ENCODE measurements at places on chromosomes 1 and 21.

GRCh38 chr1:200039849-200040474 is 12.5 kb downstream of the NR5A2 start:
- DNase-seq, result no peak

DNA sequence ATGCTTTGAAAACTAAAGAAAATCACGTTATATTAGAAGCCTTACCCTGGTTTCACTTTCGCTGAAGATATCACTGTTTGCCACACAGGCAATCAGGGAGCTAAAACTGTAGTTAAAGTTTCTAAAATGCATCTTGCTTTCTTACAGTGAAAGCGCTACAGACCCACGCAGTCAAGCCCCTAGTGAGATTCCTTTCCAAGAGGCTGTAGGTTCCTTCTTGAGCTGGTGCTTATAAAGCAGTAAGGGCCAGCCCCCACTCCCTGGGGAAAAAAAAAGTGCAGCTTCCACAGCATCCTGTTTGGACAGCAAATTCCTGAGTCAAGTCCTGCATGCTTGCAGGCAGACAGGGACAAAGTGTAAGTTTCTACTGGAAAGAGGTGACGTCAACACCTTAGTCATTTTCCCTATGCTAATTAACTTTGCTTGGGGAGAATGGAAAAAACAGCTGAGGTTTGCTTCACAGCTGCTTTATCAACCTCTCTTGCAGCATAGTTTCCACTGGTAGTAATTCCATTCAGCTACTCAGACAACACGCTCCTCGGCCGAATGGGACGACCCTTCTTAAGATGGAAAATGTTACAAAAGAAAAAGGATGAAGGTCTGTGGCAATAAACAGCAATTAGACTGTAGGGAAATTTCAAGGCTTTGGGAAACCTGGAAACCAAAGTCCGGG is 14.7 kb upstream of the KCNE1 start:
- DNase-seq, result no peak

GRCh38 chr1:245576323-245576722 is 421.5 kb downstream of the KIF26B start:
- no peak for DNase-seq

GRCh38 chr1:8821084-8821483 is 3.6 kb upstream of the RERE start:
- DNase-seq, result peak; percentile 61

DNA sequence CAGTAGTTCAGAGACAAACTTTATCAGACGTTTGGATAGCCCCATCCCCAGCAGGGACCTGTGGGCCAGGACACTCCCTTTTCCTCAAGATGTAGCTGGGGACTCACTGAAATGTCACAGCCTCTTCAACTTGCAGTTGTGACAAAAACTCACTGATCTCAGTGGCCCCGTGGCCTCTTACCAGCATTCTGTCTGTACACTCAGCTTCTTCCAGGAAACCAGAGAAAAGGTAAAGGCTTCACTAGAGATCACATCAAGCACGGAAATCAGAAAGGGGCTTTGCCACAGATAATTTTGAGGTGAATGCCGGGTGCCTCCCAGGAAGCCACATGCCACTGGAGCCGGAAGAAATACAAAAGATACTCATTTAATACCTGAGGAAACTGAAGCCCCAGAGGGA is 122.2 kb downstream of the CCDC185 start:
- DNase-seq, result no peak

- DNase-seq, result no peak
Observed at GRCh38 chr1:7707527-7707926, 63.6 kb upstream of the VAMP3 start.

DNA sequence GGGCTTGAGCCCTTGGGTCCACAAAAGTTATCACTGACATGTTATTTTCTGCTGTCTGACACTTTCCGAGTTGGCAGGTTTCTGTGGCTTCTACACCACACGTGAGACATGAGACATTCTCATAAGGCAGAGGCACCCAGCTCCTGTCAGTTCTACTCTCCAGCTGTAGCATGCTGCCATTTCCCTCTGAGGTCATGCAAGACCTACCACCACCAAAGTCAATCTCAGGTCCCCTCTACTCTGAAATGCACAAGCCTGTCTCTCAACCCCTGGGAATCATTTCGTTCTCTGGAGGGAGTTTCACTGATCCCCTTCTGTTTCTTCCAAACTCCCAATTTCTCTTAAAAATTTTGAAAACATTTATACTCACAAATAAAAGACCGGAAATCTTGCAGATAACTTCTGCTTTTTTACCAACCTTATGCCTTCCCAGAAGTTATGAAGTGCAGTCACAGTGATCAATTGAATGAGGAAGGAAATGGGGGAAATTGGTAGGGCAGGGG is 39.5 kb upstream of the CR2 start:
- peak; percentile 79 for DNase-seq

GRCh38 chr1:58732087-58732775 is 32.4 kb upstream of the MYSM1 start:
- no peak for DNase-seq

DNA sequence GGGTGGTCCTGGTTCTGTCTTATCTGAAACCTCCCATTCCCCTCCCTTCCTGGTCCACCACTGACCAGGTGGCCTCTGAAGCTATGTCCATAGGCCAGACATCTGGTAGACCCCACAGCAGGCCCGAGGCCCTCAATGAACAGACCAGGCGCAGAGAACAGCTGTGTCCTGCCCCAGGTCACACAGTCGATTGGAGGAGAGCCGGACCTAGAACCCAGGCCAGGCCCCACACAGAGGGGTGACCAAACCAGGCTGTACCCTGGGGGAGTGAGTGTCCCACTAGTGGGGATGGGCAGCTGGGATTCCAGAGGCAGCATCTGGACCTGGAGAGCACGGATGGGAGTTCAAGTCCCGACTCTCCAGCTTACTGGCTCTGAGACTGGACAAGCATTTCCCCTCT is 29.2 kb downstream of the RNU1-1 start:
- no peak for DNase-seq

- DNase-seq, result no peak
Observed at GRCh38 chr21:45599146-45599581, 44.4 kb upstream of the PCBP3 start.

- DNase-seq, result no peak
Observed at GRCh38 chr21:16425376-16425775, 695.6 kb downstream of the USP25 start.

DNA sequence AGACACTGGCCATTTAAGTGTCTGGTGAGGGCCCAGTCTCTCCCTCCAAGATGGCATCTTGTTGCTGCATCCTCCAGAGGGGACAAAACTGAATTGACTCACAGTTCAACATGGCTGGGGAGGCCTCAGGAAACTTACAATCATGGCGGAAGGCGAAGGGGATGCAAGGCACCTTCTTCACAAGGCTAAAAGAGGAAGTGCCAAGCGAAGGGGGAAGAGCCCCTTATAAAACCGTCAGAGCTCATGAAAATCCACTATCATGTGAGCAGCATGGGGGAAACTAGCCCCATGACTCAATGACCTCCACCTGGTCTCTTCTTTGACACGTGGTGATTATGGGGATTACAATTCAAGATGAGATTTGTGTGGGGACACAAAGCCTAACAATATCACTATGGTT is 280.1 kb downstream of the HHAT start:
- DNase-seq, result no peak

GRCh38 chr1:55612988-55613387 is 397.8 kb upstream of the USP24 start:
- no peak for DNase-seq

- DNase-seq, result no peak
Observed at GRCh38 chr1:170309389-170310013, 163.7 kb downstream of the NTMT2 start.

DNA sequence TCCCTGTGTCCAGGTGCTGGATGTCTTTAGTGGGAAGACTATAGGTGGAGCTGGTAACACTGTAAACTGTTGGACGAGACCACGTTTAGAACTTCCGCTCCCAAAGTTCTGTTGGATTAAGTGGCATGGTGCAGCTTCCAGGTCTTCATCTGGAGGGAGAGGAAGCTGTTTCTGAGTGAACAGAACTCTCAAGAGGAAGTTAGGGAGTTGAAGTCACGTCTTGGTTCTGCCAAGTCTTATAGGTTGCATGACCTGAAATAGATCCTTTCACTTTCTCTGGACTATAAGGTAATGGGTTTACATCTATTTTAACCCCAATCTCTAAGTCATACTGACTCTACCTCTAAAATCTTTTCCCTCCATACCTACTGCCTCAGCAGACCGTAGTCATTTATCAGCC is 97.4 kb upstream of the TNR start:
- DNase-seq, result peak; percentile 45

- no peak for DNase-seq
Observed at GRCh38 chr1:246632281-246633168, 66.3 kb downstream of the CNST start.

DNA sequence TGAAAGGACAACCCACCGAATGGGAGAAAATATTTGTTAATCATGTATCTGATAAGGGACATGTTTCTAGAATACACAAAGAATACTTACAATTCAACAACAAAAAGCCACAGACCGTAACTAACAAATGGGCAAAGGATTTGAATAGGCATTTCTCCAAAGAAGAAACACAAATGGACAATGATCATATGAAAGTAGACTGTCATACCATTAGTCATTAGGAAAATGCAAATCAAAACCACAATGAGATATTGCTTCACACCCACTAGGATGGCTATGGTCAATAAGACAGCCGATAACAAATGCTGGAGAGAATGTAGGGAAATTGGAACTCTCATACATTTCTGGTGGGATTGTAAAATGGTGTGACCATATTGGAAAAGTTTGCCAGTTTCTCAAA is 367.2 kb upstream of the SGIP1 start:
- no peak for DNase-seq

GRCh38 chr1:40802078-40802741 is 18.6 kb downstream of the KCNQ4 start:
- peak; percentile 87 for DNase-seq

DNA sequence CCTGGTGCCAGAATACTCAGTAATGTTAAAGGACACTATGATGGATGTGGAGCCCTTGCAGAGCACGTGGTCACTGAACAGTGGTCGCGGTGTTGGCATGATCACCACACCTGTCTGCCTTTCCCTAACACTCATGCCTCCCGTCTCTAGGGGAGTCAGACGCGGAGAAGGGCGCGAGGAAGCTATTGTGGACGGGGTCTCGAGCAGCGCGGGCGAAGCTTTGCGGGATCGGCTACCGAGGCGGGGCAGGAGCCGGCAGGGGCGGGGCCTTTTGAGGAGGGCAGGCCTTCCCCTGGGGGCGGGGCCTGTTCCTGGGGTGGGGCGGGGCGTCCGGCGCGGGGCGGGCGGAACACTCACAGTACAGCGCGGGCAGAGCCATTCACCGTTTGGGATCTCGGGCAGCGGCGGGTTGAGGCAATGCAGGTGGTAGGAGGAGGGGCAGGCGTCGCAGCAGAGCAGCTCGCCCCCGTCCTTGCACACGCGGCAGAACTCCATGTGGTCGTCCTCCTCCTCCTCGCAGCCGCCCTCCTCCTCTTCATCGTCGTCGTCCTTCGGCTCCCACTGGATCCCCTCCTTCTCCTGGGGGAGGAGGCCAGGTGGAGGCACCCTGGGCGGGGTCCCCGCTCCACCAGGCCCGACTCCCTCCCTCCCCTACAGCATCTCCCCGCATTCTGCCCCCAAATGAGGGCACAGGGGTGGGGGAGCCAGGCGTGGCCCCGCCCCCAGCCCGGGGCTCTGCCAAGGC is 31.5 kb downstream of the CHD5 start:
- peak; percentile 81 for DNase-seq

DNA sequence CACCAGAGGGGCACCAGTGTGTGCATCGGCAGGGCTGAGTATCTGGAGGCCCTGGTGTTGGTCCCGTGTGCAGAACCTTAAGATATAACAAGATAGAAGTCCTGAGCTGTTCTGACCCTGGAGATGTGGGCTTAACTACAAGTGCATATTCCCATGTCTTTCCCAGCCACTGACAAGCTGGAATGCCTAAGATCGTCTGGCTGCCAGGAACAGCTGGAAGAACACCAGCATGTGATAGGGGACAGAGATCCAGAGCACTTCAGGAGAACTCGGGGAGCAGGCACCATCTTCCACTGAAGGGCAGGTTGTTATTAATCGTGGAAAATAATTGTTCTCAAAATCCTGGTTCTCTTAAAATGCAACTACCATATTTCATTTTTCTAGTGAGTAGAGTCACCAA is 419.9 kb upstream of the RUNX1 start:
- no peak for DNase-seq

GRCh38 chr1:118340928-118341910 is 156.2 kb upstream of the SPAG17 start:
- DNase-seq, result no peak

GRCh38 chr1:84998642-84999280 is 1.8 kb upstream of the MCOLN2 start:
- DNase-seq, result peak; percentile 87

DNA sequence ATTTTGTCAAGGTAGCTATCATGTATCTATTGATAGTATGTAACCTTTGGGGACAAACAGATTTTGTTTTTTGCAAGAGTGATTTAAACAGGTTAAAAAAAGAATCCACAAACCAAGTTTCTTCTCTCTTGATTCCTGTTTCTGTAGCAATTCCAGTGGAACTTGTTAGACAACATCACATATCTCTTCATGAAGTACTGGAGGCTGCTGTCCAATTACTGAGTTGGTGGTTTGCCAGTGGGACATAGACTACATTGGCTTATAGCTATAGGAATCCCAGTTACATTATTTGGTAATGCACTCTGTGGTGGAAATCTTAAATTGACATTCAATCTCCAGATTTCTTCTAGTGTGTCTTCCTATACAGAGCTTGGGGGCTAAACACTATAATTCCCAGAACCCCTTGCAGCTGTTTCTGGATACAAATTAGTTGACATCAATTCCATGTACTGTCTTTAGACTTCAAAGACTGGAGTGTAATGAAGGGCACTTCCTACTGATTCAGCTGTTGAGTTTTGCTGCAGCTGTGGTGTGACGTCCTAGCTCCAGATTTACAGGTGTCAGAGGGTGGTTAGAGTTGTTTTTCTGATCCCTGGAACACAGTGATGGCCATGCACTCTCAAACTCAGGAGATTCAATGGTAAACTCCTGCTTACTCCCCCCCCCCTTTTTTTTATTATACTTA is 29.4 kb upstream of the GCLM start:
- DNase-seq, result peak; percentile 11

GRCh38 chr1:40519517-40519916 is 10.9 kb downstream of the EXO5 start:
- no peak for DNase-seq

DNA sequence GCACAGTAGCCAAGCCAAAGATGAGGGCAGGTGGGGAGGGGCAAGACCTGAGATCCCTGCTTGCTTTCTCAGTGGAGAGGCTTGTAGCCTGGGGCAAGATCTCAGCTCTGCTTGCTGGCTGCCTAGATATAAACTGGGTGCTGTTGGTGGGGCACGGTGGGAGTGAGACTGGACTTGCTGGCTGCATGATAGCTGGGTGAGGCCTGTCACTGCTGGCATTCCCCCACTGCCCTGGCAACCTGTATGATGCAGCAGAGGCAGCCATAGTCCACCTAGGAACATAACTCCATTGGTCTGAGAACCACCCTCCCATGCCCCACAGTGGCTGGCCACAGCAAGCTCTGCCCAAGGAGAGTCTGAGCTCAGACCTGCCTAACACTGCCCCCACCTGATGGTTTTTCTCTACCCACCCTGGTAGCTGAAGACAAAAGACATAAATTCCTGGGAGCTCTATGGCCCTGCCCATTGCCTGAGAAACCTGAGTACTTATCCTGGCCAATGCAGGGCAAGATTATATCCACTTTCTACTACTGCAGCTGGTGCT is 261.9 kb upstream of the DEPDC1 start:
- DNase-seq, result no peak

- DNase-seq, result no peak
Observed at GRCh38 chr21:36839123-36839522, 127.3 kb downstream of the HLCS start.

- DNase-seq, result no peak
Observed at GRCh38 chr1:107767156-107767582, 197.8 kb downstream of the VAV3 start.

GRCh38 chr1:38489844-38490270 is 369.7 kb downstream of the RRAGC start:
- peak; percentile 52 for DNase-seq

- no peak for DNase-seq
Observed at GRCh38 chr1:170732252-170732588, 68.3 kb downstream of the PRRX1 start.
